Right forelimb (tissue), 1 donor: ENCODE measurements at places on chromosomes 13 and 19.

GRCh38 chr19:16106121-16106520 lies 5.6 kb upstream of the RAB8A start:
- DNase-seq, result no peak

DNA sequence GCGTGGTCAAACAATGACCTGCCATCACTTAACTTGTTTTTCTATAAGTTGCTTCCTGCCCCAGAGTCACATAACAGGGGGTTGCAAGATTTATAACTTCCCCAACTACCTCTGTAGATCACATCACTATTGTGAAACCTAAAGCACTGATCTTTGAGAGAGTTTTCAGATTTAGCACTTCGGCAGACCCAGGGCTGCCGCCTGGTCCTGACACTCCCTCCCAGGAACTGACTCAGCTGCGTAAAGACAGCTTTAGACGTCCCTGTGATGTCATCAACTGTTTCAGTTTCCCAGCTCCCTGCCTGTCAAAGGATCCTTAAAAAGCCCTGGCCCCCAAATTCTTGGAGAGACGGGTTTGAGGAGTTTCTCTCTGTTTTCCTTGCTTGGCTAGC lies 33.3 kb downstream of the IGFL2 start:
- no peak for DNase-seq

DNA sequence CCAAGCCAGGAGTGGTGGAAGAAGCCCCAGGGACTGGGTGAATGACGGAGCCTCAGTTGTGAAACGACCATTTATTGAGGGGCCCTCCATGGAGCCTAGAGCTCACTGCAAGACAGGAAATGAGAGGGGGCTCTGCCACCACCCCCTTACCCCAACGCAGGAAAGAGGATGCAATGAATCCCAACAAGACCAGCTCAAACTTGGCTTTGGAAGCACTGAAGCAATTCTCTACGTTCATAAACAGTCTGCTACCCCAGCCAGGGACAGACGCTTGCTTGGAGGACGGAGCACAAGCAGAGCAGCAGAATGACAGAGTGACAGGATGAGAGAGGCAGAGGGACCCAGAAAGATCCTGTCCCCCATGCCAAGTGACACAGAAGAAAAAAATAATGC lies 1.0 kb downstream of the PRKACA start:
- no peak for DNase-seq

DNA sequence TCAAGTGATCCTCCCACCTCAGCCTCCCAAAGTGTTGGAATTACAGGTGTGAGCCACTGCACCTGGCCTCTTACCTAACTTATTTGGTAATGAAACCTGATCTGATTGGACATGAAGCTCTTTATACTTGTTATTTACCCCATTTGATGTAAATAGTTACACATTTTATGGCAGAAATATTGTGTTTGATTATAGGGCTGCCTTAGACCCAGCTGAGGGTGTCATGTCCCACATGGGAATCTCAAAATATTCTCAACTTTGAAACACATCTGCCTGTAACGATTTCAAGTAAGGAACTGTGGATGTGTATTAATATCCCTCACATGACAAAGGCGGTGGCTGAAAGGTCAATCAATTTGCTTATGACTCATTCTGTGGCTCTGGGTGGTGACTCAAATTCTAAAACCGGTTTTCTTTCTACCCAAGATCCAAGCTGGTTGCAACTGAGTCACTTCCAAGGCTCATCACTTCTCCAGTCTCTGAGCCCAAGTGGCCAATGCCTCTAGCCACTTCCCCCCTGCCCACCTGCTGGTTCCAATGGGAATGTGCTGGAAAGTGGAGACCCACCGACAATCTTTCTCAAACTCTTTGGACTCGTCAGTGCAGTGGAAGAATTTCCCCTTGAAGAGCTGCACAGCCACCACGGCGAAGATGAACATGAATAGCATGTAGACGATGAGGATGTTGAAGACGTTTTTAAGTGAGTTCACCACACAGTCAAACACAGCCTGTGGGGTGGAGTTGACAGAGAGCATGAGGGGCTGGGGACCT lies 110.9 kb downstream of the IER2 start:
- no peak for DNase-seq

DNA sequence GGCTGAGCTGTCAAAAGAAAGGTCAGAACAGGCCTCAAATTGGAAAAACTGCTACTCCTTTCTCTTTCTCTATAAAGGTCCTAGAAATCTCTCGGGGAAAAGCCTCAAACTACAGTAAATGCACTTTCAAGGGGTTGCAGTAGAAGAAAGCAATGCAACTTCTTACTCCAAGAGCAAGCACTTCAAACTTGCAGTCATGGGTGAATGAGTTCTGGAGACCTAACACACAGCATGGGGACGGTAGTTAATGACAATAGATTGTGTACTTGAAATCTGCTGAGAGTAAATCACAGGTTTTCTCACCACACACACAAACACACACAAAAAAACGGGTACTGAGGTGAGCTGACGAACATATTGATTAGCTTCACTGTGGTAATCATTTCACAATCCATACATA lies 11.8 kb downstream of the TUBGCP3 start:
- DNase-seq, result no peak

GRCh38 chr19:13640611-13641010 lies 123.7 kb upstream of the MRI1 start:
- no peak for DNase-seq

GRCh38 chr13:52161181-52161646 lies 1.8 kb upstream of the NEK3 start:
- DNase-seq, result no peak

DNA sequence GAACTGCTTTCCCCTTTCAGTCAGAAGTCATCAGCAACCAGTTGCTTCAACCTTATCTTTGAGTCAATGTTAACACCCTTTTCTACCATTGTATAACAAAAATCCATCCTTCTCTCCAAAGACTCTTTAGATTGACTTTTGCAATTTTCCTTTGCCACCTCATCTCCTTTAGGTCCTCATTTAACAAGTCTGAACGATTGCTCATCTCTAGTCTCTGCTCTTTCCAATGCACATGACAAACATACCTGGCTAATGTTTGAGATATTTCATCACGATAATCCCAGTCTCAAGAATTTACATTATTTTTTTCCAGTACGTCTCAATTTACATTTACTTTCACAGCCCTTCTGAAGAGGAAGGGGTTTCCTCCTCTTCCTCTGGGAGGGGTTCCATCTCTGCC lies 127.5 kb downstream of the KLF12 start:
- DNase-seq, result no peak

DNA sequence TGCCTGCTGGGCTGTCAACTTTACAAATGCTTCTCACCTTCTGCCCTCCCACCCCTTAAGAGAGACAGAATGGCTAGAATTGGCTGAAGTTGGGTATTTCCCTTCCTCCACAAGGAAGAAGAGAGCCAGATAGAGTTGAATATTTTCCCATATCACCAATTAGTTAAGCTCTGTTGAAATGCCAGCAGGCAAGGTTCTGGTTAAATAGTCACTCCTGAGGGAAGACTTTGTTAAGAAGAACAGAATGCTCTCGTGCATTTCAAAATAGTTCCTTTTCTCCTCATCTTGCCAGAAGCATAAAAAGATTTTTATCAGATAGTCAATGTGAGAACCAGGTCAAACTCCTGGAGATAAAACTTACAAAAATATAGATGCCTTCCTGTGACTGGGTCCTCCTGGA lies 2857.0 kb upstream of the PCDH20 start:
- no peak for DNase-seq

- no peak for DNase-seq
Measured at GRCh38 chr19:44927746-44928145, 13.3 kb downstream of the APOC1 start.

DNA sequence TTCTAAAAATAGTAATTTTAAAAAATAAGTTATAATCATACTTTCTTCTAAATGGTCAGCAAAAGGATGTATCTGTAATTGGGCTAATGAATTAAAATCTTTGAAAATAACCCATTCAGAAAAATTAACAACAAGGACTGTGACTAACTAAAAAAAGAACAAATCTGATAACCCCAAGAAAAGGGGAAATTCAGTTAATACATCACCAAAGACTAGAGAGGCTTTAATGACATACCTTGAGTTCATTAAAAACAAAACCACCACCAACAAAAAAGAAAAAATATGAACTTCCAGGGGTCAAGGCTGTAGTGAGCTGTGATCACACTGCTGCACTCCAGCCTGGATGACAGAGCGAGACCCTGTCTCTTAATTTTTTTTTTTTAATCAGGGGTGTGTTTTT lies 121.8 kb downstream of the TBC1D4 start:
- no peak for DNase-seq

- DNase-seq, result no peak
Measured at GRCh38 chr13:113835461-113836270, 28.2 kb downstream of the GAS6 start.
